MCF 10A (cell line): ENCODE measurements at places on chromosomes 1 and 21. TPM values are rescaled to one million over a fixed set of nuclear protein-coding genes. Genes with fewer than 3 reads are reported as not detected.

Gene OR2AK2
- total RNA-seq = not detected in 2 replicates

Gene GNAT2
- not detected in 2 replicates for total RNA-seq

DNA sequence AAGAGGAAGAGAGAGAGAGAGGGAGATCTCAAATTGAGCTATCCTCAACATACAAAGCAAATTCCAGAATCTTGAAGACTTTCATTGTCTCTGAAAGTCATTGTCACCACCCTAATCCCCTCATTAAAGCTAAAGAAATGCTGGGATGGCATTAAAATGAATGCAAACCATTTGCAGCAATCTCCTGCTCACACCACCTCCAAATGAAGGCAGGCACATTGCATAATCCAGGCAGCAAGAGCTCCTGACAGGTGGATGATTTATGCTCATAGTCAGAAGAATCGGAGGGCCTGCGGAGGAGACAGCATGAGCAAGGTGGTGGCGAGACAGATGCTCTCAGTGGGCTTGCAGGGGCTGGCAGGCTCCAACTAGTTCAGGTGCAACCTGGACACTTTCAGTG lies 90.2 kb downstream of the ESRRG start:
- peak; percentile 22 for DNase-seq
- peaks cover 82% of the 10 kb centered on the region for H3K27me3 ChIP-seq
- H3K27ac ChIP-seq = no peak overlapping the region
- no peaks in the 10 kb centered on the region for H3K36me3 ChIP-seq
- H3K4me1 ChIP-seq = no peaks in the 10 kb centered on the region

DNA sequence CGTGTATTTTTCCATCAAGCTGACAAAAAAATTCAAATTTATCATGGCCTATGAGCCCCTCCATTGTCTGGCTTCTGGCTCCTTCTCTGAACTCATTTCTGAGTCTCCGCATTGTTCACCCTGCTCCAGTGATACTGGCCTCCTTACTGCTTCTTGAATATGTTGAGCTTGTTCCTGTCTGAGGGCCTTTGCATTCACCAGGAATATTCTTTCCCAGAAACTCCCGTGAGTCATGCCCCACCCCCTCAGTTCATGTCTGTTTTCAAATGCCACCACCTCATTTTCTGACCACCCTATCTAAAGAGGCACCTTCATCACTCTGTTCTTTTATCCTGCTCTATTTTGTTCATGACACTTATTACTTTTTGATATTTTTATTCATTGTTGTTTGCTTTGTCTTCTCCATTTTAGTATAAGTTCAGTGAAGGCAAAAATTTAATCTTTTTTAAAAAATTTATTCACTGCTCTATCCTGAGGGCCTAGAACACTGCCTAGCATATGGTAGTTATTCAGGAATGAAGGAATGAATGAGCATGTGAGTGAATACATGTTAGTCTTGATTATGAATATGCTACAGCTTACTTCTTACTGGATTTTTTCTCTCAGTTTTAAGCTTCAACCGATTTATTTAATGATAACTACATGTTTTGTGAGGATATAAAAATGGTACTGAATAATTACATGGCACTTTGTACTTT lies 140.4 kb upstream of the C1orf105 start:
- no peaks in the 10 kb centered on the region for H3K27me3 ChIP-seq
- H3K27ac ChIP-seq = no peak overlapping the region
- H3K4me1 ChIP-seq = peaks cover 6% of the 10 kb centered on the region

- no peak overlapping the region for H3K4me3 ChIP-seq
- no peaks in the 10 kb centered on the region for H3K27me3 ChIP-seq
- H3K36me3 ChIP-seq = no peaks in the 10 kb centered on the region
- no peak overlapping the region for H3K27ac ChIP-seq
- peaks cover 5% of the 10 kb centered on the region for H3K4me1 ChIP-seq
Observed at GRCh38 chr1:165217958-165218357, 138.6 kb downstream of the LMX1A start.

DNA sequence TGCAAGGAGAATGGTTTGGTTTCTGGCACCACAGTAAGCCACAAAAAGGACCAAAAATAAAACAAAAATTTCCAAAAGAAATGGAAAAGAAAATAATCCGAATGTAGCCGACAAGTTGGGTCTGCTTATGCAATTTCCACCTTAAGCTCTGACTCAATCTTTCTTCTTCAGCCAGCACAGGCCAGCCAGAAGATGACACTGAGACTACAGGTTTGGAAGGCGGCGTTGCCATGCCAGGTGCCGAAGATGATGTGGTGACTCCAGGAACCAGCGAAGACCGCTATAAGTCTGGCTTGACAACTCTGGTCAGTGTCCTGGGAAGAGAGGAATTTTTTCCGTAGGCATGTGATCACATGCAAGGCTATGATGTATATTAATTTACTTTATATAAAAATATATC lies 23.4 kb downstream of the PDPN start:
- H3K27ac ChIP-seq = peak overlapping the region; percentile 81
- peak; percentile 53 for DNase-seq
- no peaks in the 10 kb centered on the region for H3K27me3 ChIP-seq
- peaks cover 32% of the 10 kb centered on the region for H3K4me1 ChIP-seq
- H3K4me3 ChIP-seq = no peak overlapping the region
- peaks cover 63% of the 10 kb centered on the region for H3K36me3 ChIP-seq

DNA sequence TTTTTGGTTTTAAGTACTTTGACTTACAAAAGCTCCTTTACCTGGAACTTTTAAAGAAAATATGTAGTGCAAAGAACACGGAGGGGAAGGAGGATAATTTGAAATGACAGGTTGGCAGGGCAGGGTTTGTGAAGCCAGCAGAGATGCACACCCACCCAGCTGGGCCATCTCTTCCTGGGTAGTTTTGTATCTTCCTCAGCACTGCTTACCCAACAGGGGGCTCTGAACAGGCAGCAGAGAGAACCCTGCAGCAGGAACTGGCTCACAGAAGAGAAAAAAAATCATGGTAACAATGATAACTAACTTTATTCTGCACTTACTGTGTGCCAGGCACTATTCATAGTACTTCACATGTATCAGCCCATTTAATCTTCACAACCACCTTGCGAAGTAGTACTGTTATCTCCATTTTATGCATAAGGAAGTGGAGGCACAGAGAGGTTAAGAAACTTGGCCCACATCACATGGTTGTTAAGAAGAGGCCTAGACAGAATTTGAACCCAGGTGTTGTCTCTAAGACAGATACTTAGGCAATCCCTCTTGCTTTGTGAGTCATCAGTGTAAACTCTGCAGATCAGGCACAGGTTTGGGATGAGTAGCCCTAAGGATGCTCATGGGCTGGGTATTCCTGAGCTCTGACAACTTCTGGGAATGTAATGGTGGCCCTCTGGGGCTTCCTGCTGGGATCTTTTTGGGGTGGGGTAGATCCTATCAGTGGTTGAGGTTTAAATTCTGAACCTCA lies 60.8 kb downstream of the ELK4 start:
- peaks cover 85% of the 10 kb centered on the region for H3K27me3 ChIP-seq
- no peaks in the 10 kb centered on the region for H3K4me1 ChIP-seq
- H3K4me3 ChIP-seq = no peak overlapping the region
